Type B pancreatic cell (in vitro differentiated cells): ENCODE measurements at places on chromosomes 6 and 20. TPM values are rescaled to one million over a fixed set of nuclear protein-coding genes. Genes with fewer than 3 reads are reported as not detected.

DNA sequence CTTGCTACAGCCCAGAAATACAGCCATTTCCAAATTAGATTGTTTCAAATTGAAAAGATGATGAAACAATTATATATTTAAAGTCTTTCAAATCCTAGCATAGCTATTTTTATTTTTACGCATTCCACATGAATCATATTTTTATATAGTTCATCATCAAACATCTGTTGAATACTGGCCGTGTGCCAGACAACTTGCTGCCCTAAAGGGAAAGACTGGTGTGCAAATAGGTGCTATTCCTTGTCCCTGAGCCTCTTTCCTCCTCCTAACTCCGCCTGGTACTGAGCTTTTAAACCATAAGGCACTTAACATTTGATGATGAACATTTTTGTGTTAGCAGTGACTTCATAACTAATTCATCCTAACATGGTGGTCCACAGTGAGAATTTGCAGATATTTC lies 18.7 kb upstream of the PLCG1 start:
- DNase-seq, result no peak

ANKRD66 gene
- total RNA-seq, result 0.34 TPM in 1 of 2 replicates, not detected in the other

DNA sequence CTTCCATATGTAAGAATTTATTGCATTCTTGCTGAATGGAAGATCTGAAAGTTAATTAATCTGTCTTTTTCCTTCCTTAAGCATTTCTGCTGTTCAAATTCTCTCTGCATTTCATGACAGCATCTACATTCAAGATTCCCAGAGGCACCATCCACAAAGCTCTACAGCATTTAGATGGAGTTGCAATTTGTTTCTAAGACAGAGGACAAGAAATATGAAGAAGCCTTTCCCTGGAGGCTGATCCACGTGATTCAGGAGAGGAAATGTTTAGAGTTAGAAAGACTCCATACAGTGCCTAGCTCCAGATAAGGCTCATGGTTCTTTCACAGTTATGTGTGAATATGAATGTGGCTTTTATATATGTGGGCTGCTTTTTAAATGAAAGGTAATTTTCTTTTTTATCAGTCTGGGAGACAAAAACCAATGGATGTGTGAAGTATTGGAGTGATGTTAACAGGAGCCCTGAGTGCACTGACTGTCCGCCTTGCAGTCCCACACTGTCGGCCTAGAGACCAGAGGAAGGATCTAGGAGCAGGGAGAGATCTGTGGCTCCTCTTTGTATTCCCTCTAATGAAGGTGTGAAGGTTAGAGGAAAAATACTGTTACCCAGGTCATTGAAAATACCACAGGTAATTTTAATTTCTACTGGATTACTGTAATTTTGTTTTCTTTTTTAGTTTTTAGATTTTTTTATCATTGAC lies 686.6 kb upstream of the GJE1 start:
- DNase-seq, result no peak

DNA sequence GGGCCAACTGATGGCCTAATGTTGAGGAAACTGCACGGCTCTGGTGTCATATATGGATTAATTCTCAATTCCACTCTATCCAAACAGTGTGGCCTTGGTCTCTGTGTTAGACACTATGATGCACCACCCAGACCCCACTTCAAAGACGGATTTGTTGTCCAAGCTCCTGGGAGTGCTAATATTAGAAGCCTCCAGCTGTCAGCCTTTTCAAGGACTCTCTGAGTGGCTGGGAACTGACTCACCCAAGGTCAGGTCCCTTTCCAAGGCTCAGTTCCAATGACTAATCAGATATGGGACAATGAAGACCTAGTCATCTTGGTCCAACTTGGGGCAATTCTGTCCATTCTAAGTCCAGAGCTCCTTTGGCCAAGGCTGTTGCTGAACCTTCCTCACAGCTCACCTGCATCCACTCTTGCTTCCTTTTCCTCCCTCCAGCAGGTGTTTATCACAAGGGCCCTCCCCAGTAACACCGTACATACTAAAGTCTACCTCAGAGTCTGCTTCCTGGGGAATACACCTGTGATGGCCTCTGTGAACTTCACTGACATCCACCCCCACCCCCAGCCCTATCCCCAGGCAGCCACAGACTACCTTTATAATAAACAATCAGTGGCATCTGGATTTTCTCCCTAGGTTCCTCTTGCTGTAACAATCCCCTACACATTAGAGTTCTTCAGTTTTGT lies 7.2 kb upstream of the IL20RA start:
- no peak for DNase-seq

- no peak for DNase-seq
Measured at GRCh38 chr6:75438442-75439116, 55.0 kb downstream of the FILIP1 start.

DNA sequence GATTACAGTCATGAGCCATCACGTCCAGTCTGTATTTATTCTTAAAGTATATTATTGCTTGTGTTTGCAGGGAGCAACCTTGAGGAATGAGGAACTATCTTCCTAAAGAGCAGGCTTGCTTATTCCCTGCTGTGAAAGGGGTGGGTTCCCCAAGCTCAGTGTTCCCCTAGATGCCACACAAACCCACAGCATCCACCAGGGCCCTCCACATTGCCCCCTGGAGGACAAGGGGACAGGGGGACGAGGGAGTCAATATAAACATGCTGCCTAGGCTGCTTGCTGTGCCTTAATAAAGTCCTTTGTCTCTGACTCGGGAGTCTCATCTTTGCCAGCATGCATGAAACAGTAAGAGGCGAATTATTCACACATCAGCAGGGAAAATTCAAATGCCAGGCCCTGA lies 8.0 kb upstream of the IDH3B start:
- no peak for DNase-seq

GRCh38 chr6:69580706-69581105 lies 216.1 kb downstream of the LMBRD1 start:
- DNase-seq, result no peak

DNA sequence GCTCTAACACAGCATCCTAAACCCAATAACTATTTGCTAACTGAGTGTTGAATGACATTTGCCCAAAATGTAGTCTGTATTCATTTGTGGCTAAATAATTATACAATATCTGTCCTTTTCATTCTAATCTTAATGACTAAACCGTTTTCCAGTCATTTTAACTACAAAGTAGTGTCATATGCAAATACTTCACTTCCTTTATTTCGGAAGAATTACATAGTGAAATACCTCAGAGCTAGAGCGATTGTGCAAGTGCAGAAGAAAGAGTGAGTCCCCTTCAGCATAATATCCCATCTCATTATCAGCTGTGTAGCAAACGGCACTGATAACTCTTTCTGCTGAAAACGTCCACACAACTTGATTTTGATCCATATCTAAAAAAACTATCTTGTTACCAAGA lies 66.2 kb downstream of the ROS1 start:
- DNase-seq, result no peak

DNA sequence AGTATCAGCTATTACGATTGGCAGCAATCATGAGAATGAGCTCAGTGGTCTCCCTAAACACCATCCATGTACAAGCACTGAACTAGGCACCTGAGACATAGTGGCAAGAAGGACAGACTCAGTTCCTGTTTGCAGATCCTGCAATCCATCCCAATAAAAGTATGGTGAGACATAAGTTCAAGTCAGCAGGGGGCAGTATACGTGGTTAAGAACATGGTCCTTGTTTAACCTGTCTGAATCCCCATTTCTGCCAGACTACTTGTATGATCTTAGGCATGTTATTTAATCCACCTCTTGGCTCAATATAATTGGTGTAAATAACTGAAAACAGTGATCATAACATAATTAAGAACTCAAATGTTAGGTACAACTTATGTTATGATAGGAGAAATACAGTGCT lies 33.2 kb upstream of the PNISR start:
- DNase-seq, result no peak

GRCh38 chr6:134105940-134106339 lies 53.5 kb upstream of the SLC2A12 start:
- DNase-seq, result no peak

SLC17A2 gene
- total RNA-seq, result 0.21 TPM in 1 of 2 replicates, not detected in the other

CLIC5 gene
- total RNA-seq, result 31.3 and 75.8 TPM in 2 replicates

DNA sequence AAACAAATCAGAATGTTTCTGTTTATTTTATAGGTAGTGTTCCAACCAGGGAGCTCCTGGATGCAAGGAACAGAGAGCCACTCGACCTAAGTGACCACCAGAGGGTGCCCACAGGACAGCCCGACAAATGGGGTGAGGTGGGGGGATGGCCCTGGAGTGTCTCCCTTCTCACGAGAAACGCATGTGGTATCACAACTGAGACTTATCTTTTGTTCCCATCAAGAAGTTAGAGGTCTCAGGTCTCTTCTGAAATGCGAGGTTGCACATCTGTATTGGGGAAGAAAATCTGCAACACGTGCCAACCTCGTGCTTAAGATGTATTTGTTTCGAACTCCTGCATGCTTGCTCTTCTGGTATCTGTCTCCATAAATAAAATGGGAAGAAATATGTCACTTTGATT lies 104.0 kb downstream of the ISM1 start:
- no peak for DNase-seq

DNA sequence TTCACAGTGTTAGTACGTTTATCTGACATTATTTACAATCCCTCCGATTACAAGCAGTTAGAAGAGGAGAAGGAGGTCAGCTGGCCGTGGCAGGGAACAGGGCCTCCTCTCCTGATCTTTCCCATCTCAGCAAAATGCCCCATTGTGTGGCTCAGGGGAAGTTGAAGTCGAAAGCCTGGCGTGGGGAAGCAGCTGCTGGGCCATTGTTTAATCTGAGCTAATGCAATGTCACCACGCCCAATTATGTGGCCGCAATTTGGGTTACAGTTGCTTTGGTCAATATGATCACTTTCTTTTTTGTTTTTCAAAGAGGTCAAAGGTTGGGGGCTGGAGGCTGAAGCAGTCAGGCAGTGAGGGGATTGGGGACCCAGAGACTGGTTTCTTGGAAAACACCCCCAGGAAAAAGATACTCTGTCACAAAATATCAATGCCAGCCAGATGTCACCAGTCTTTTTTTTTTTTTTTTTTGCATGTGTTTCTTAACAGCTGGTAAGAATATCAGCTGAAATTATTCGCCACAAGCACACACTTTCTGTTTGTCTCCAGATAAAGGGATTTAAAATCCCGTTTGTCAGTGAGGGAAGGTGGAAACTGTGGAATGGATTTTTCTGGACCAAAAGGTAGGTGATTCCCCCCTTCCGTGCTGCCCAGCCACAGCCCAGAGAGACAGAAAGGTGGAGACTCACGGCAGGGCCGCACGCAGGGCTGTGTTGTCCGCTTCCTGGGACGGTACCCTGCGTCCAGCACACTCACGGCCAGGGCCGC lies 24.6 kb downstream of the DLL1 start:
- DNase-seq, result no peak

GHRH gene
- total RNA-seq, result 0.77 and 3.9 TPM in 2 replicates

DNA sequence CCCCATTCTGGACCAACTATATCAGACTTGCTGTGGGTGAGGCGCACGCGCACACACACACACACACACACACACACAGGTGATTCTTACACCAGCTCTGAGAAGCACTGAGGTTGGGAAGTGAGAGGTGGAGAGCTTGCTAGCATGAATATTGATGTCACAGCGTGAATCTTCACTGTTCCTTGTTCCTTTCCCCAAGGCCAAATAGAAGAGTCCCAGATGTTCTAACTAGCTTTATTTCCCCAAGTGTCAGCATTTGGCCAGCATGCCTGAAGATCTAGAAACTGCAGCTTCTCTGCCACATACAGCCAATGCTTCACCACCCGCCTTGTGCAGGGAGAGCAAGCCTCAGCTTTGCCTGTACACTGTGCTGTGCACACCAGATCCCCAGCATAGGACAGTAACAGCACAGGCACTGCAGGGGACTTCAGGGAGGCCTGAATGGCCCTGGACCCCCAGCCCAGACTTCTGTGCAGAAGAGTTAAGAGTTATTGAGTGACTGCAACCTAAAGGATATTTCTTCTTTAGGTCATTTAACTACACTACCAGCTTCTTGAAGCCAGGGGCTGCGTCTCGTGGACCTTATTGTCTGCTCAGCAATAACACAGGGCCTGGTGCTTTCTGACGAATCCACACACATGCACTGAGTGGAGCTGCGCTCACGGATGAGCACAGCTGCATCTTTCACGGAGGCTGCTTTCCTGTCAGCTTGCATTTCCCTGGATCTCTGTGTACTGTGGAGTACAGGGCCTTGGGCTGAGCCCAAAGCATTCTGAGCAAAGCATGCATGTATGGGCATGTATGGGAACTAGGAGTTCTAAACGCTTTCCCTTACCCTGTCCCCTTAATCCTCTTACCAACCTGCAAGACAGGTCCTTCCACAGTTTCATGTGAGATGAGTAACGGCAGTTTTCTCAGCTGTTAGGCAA lies 13.9 kb upstream of the CD93 start:
- DNase-seq, result no peak

- DNase-seq, result no peak
Measured at GRCh38 chr6:148491638-148492251, 149.1 kb downstream of the SASH1 start.

- DNase-seq, result no peak
Measured at GRCh38 chr6:2441601-2442475, 196.4 kb upstream of the GMDS start.

VSX1 gene
- not detected in 2 replicates for total RNA-seq

HTR1B gene
- 1.9 and 5.5 TPM in 2 replicates for total RNA-seq

DNA sequence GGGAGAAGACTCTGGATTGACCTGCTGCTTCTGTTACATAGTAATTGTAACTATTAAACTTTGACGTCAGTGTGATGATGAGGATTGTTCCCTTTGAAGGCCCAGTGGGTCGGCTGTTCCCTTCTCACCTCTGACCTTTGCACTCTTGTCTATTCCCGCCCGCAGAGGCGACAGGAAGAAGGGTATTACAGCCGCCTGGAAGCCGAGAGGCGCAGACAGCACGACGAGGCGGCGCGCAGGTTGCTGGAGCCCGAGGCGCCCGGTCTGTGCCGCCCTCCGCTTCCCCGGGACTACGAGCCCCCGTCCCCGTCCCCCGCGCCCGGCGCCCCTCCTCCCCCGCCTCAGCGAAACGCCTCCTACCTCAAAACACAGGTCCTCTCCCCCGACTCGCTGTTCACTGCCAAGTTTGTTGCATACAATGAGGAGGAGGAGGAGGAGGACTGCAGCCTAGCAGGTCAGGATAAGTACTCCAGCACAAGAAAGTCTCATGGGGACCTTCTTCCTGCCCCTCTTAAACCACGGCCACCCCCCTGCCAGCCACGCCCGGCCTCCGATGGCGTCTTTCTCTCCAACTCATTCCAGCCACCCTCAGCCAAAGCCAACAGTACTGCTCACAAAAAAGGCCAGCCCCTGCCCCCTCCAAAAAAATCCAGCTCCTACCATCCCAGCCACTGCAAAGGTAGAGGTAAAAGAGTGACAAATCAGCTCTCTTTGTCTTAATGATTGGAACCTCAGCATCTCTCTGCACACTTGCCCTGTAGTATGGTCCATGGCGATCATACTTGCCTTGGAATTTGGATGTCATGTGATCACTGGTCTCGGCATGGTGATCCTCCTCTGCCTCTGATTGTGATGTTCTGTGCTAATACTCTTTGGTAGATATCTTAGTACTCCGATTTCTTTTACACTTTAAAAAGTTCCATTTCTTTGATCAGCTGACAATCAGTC lies 31.6 kb upstream of the KIF25 start:
- DNase-seq, result no peak

GRCh38 chr20:26209171-26209941 lies 512.7 kb upstream of the ZNF337 start:
- peak; percentile 66 for DNase-seq

LINC00237 gene
- total RNA-seq, result not detected in 2 replicates

DSP gene
- 210 and 517 TPM in 2 replicates for total RNA-seq

TP53TG5 gene
- total RNA-seq, result 0.57 TPM in 1 of 2 replicates, not detected in the other
